ENCODE measurements at places on chromosomes 5 and 9.

DNA sequence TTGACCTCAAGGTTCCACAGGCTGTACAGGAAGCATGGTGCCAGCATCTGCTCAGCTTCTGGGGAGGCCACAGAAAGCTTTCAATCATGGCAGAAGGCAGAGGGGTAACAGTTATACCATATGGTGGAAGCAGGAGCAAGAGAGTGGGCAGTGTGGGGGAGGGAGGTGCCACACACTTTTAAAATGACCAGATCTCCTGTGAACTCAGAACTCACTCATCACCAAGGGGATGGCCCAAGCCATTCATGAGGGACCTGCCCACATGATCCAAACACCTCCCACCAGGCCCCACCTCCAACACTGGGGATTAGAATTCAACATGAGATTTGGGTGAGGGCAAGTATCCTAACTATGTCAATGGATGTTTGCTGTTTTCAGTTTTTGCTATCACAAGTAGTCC lies 16.2 kb downstream of the CYFIP2 start:
- DNase-seq, result no peak

GRCh38 chr9:6197330-6197729 lies 18.3 kb upstream of the IL33 start:
- no peak for DNase-seq

GRCh38 chr9:133980864-133981588 lies 11.1 kb downstream of the VAV2 start:
- DNase-seq, result no peak

GRCh38 chr5:103346162-103346748 lies 87.7 kb downstream of the MACIR start:
- no peak for DNase-seq

- no peak for DNase-seq
Measured at GRCh38 chr9:101460965-101461364, 25.4 kb upstream of the ALDOB start.

Data from activated CD4-positive, alpha-beta T cell treated with anti-CD3 and anti-CD28 coated beads, Interleukin-2, amount 50 U/mL, for 48 hours (primary cell).